ENCODE measurements at places on chromosomes 3 and 15. TPM values are rescaled to one million over a fixed set of nuclear protein-coding genes. Genes with fewer than 3 reads are reported as not detected.

TGM5 gene
- not detected for total RNA-seq

SOX14 gene
- total RNA-seq, result not detected

LRRIQ4 gene
- not detected for total RNA-seq

NRROS gene
- total RNA-seq, result not detected

IGF1R gene
- total RNA-seq, result 56.0 TPM

GOLGA8B gene
- 21.4 TPM for total RNA-seq

ANKRD34C gene
- total RNA-seq, result not detected

TRPC1 gene
- total RNA-seq, result 8.6 TPM

DISP2 gene
- 1.1 TPM for total RNA-seq

SNTN gene
- total RNA-seq, result not detected

UROC1 gene
- total RNA-seq, result not detected

GLT8D1 gene
- 34.6 TPM for total RNA-seq

SEMA3B gene
- 5.2 TPM for total RNA-seq

FILIP1L gene
- 0.22 TPM for total RNA-seq

EOMES gene
- total RNA-seq, result 0.46 TPM

ZNF385D gene
- not detected for total RNA-seq

CLDN11 gene
- total RNA-seq, result 0.15 TPM

APPL1 gene
- total RNA-seq, result 15.9 TPM

STRIT1 gene
- not detected for total RNA-seq

SATB1 gene
- total RNA-seq, result 0.14 TPM

CD200 gene
- not detected for total RNA-seq

ITPKA gene
- 9.7 TPM for total RNA-seq

ECT2 gene
- 80.8 TPM for total RNA-seq

GOLGA6D gene
- not detected for total RNA-seq

PPP1R14D gene
- total RNA-seq, result not detected

NECTIN3 gene
- total RNA-seq, result 23.2 TPM

SLC2A2 gene
- total RNA-seq, result not detected

RSL24D1 gene
- 105 TPM for total RNA-seq

SLC51B gene
- total RNA-seq, result 13.6 TPM

CASR gene
- total RNA-seq, result not detected

SMCO1 gene
- total RNA-seq, result not detected

LTK gene
- 0.05 TPM for total RNA-seq

CSTA gene
- 0.81 TPM for total RNA-seq

MAP1A gene
- total RNA-seq, result 0.63 TPM

KCNH8 gene
- total RNA-seq, result not detected

DAZL gene
- total RNA-seq, result not detected

C3orf80 gene
- total RNA-seq, result 0.92 TPM

GPR62 gene
- total RNA-seq, result not detected

FBN1 gene
- 5.5 TPM for total RNA-seq

KBTBD13 gene
- total RNA-seq, result not detected

FAM81A gene
- total RNA-seq, result 10.1 TPM

PPARG gene
- 39.5 TPM for total RNA-seq

Data from A549 treated with AZD2906 at 1 μM for 4 hours (cell line).